ENCODE measurements at places on chromosomes 1 and 21. TPM values are rescaled to one million over a fixed set of nuclear protein-coding genes. Genes with fewer than 3 reads are reported as not detected.

HCRTR1 gene
- total RNA-seq, result not detected

PPT1 gene
- 54.2 TPM for total RNA-seq

S100A7 gene
- total RNA-seq, result not detected

LCE2B gene
- total RNA-seq, result not detected

TSTD1 gene
- total RNA-seq, result 3.4 TPM

CELSR2 gene
- total RNA-seq, result 3.4 TPM

UBAP2L gene
- total RNA-seq, result 87.3 TPM

BTBD19 gene
- 12.0 TPM for total RNA-seq

ALX3 gene
- not detected for total RNA-seq

IL20 gene
- total RNA-seq, result not detected

NID1 gene
- 113 TPM for total RNA-seq

CFAP107 gene
- 0.12 TPM for total RNA-seq

S1PR1 gene
- 11.0 TPM for total RNA-seq

SLFNL1 gene
- total RNA-seq, result 0.87 TPM

CHI3L1 gene
- 400 TPM for total RNA-seq

OR6P1 gene
- not detected for total RNA-seq

MAPKAPK2 gene
- total RNA-seq, result 30.2 TPM

CD2 gene
- total RNA-seq, result not detected

TEX38 gene
- not detected for total RNA-seq

CENPS gene
- total RNA-seq, result 19.7 TPM

PRDX6 gene
- total RNA-seq, result 275 TPM

RCAN1 gene
- total RNA-seq, result 112 TPM

NBPF8 gene
- 18.1 TPM for total RNA-seq

FCER1G gene
- total RNA-seq, result not detected

TRIM67 gene
- not detected for total RNA-seq

CFAP45 gene
- 1.1 TPM for total RNA-seq

OR2T2 gene
- not detected for total RNA-seq

RGSL1 gene
- not detected for total RNA-seq

PDC gene
- not detected for total RNA-seq

SPRR3 gene
- not detected for total RNA-seq

IGSF21 gene
- total RNA-seq, result not detected

SLC6A9 gene
- 2.3 TPM for total RNA-seq

MYCL gene
- total RNA-seq, result 0.37 TPM

TENT5C gene
- 2.5 TPM for total RNA-seq

TCHH gene
- not detected for total RNA-seq

KCNAB2 gene
- total RNA-seq, result 4.4 TPM

TMPRSS3 gene
- total RNA-seq, result not detected

CELA2A gene
- total RNA-seq, result not detected

PALMD gene
- total RNA-seq, result 0.37 TPM

NR5A2 gene
- not detected for total RNA-seq
